ENCODE measurements at places on chromosomes 7 and 10.

GRCh38 chr10:73865459-73866442 is 8.6 kb downstream of the CAMK2G start:
- no peak for DNase-seq

DNA sequence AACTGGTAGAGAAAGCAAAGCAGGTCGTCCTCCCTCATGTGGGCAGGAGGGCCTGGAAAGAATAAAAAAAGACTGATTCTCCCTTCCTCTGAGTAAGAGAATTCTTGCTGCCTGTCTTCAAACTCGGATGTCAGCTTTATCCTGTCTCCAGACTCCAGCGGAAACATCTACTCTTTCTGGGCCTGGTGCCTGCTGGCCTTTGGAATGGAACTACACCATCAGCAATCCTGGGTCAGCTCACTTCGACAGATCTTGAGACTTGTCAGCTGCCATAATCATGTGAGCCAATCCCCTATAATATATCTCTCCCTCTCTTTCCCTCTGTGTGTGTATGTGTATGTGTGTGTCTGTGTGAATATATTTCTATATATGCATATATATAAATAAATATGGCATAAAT is 411.0 kb upstream of the DPP6 start:
- DNase-seq = no peak

GRCh38 chr7:125383324-125383723 is 453.7 kb upstream of the POT1 start:
- no peak for DNase-seq

GRCh38 chr7:117385363-117386109 is 41.8 kb downstream of the ASZ1 start:
- DNase-seq = no peak

DNA sequence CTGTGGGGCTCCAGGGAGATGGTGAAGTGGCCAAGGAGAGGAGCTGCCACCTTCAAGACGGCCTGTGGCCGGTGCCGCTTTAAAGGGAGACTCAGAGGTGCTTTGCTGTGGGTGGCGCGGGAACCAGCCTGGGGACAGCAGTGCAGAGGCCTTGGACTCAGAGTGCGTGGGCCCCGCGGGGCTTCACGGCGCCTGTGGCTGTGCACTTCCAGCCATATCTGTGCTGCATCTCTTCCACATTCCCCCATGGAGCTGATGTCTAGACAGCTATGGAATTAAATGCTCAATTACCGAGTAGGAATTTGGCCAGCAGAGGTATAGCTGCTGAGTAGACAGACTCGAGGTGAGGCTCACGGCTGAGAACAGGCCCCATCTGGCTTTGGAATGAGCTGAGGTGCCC is 41.7 kb downstream of the HTRA1 start:
- DNase-seq = no peak

GRCh38 chr7:21542891-21543527 is at the start of gene DNAH11:
Gene DNAH11 (plus strand): TSS chr7:21543039. CDS start chr7:21543246, 207 bp downstream.
- DNase-seq = peak; percentile 11

DNA sequence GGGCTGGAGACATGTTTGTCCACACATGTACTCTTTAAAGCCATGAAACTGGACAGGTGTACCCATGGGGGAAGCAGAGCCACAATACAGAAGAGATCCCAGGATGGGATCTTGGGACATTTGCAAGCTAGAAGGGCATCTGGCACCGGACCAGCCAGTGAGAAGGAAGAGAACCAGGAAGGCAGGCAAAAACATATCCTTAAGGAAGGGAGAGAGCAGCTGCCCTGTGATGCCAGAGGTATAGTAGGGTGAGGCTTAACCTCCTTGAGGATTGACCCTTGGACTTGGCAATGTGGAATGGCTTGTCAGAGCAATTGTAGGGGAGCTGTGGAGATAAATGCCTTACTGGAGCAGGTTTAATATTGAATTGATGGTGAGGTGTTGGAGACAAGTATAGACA is 17.9 kb upstream of the SUV39H2 start:
- no peak for DNase-seq

DNA sequence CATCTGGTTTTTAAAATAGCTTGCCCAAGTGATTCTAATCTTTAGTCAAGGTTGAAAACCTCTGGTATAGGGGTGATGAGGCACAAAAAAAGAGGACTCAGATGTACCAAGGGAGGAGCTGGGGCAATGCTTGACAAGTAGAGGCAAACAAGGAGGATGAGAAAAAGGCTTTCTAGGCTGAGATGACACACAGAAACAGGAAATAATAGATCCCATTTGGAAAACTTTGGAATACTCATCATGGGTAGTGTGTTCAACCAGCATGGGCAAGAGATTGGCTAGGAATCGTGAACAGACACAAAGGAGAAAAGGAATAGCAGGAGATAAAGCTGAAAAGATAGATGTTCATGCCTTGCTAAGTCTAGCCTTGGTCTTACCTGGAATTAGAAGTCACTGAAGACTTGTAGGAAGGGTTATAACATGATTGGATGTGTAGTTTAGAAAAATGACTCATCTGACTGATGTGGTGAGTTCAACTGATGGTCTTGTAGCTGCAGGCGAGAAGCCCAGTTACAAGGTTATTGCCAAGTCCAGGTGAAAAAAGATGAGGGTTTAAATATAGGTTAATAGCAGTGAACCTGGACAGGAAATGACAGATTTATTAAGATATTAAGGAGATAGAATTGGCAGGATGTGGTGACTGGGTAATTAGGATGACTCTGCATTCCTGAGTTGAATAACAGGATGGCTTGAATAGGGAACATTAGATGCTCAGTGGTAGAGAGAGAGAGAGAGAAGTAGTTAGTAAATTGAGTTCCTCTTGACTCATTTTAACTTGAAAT is 214.0 kb upstream of the LRGUK start:
- no peak for DNase-seq

DNA sequence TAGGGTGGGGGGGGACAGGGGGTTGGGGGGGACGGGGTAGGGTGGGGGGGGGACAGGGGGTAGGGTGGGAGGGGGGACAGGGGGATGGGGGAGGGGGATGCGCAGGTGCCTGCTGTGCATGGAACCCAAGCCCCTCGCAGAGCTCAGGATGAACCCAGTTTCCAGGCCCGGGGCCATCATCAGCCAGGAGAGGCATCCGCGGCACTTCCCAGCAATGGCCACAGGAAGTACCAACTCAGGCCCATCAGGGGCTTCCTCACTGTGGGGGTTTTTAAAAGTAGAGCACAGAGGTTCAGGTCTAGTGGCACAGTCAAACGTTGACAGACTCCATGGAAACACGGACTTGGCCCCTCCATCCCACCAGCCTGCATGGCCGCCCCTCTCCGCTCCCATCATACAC is 172.7 kb downstream of the DIP2C start:
- DNase-seq = no peak

- no peak for DNase-seq
These were observed 78.0 kb downstream of the SAMD9 start for GRCh38 chr7:93039786-93040185.

DNA sequence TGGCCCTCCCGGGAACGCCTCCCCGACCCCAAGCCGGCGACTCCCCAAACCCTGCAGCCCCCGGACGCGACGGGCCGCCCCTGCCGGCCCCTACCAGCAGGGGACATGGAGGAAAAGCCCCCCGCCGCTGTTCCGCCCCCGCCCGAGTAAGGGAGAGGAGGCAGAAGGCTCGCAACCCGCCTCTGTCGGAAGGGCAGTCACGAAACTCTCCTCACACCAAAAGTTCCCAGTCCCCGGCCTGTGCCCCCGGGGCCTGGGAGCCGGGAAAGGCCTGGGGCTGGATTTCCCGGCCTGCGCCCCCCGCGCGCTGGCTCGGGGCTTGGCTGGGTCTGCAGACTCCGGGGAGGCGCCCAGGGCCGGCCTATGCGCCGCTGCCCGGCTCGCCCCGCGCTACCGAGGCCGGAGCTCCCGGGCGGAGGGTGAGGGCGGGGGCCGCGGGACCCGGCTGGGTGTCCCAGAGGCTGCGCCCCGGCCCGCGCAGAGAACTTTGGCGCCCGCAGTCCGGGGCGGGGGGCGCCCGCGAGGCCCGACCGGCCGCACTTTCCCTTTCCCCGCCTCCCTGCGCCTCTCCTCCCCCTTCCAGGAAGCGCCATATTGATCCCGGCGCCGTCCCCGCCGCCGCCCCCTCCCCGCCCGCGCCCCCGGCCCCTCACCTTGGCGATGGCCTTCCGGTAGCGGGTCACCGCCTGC is 728 bp downstream of the PARD3 start:
- DNase-seq = no peak

DNA sequence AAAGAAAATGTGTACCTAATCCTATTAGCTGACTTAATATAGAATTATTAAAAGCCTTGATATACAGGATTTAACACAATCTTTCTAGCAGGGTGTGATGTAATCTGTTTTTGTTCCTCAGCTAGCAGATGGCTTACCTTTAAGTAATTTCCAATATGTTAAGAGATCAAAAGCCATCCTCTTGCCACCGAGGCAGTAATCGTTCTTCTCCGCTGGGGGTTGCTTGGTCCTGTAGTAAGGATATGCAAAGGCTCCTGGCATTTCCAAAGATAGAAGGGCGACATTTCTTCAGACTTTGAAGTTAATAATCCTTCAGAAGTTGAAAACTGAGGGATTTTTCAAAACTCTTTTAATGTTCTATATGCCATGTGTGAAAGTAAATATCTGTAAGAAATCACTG is 156.4 kb downstream of the FZD1 start:
- DNase-seq = no peak

GRCh38 chr10:117550599-117551329 is 8.2 kb downstream of the EMX2 start:
- DNase-seq = no peak

GRCh38 chr10:114679552-114679951 is 21.5 kb upstream of the ABLIM1 start:
- no peak for DNase-seq

DNA sequence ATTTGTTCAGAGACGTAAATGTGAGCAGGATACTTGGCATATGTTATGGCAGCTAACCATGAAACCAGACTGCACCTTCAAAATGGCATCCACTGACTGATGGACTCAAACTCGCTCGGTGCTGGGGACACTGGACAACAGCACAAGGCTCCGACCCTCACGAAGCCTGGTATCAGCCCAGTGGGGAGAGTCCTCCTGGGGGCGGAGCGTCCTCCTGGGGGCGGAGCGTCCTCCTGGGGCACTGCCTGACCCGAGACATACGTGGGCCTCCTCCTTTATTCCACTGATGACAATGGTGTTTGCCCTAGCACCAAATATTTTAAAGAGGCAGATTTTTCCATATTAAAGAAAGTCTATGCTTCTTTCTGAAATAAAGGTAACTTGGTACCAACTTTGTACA is 39.5 kb downstream of the ESYT2 start:
- DNase-seq = no peak

- DNase-seq = no peak
These were observed 26.8 kb upstream of the CALCR start for GRCh38 chr7:93601363-93601762.

DNA sequence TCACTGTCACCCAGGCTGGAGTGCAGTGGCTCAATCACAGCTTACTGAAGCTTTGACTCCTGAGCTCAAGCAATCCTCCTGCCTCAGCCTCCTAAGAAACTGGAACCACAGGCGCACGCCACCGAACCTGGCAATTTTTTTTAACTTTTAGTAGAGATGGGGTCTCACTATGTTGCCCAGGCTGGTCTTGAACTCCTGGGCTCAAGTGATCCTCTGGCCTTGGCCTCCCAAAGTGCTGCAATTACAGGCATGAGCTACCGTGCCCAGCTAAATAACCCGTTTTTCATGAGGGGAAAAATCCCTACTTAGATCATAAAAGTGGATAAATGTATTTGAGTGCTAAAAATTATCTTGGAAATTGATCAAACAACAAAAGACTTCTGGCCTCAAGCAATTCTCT is 200.5 kb upstream of the IMMP2L start:
- DNase-seq = no peak

DNA sequence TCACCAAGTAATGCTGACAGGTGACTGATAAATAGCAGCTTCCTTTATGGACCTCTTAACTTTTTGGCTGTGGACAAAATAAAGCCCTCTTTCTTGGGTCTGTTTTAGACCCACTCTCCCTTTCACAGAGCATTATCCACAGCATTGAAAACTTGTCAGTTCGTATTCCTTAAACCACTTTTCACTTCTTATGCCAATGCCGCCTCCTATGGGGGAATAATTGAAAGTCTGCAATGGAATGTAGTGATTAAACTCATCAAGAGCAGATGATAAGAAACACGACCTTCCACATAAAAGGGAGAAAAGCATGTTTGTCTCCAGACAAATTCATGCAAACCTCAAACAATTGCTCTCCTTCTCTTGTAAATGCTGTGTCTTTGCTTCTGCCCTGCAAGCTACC is 153.4 kb downstream of the SORCS1 start:
- DNase-seq = no peak

DNA sequence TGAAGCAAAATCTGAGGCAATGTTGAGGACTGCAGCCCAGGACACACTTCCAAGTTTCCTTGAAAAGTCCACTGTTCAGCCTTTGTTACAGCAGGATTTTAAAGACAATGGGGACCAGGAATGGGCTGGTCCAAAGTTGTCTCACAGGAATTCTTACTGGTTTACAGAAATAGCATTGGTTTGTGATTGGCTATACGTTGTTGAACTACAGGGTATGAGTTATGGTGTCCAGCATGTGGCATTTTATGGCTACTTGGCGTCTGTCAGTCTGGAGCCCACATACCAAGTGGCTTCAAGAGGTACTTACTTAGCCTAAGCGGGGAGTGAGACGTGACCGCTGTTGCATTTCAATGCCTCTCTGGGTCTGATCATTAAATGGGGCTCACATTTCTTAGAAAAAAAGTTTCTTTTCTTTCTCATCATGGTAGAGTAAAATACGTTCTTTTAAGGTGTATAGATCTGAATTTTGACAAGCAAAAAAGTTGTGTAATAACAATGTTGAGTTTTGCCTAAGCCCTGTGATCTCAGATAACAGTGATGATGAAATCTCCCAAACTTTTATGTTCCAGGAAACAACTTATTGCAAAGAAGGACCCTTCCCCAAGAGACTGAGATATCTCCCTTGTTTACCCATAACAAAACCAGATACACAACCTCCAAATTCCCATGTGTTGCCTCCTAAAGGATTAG is 100.0 kb upstream of the TRIM24 start:
- DNase-seq = no peak

DNA sequence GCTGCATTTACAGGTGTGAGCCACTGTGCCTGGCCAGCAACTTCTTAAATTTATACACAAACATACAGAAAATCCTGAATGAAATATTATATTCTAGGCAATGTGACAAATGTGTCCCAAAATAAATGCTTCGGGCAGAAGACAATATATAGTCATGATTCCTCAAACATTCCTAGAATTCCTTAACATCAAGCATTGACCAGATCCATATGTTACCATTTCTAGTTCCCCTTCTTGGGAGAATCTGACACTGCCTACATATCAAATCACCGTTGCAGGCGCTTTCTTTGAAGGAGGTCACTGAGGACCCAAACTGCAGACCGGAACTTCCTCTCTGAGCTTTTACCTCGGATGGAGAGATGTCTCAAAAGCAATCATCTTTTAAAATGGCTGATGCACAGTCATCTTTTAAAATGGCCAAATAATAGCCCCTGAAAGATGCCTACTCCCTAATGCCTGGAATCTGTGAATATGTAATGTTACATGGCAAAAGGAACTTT is 323.5 kb downstream of the PHF14 start:
- DNase-seq = no peak

- no peak for DNase-seq
These were observed 64.2 kb downstream of the CUL2 start for GRCh38 chr10:35025916-35026315.

DNA sequence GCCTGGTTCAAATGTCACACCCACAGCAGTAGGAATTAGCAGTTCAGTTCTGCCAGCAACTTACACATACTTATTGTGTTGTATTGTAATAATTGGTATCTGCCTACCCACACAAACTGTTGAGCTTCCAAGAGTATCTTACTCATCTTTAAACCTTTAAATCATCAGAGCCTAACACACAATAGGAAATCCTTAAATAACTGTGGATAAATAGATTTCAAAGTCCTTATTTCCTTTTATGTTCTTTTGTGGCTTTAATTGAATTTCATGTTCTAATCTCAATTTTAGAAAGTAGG is 3.9 kb downstream of the CASD1 start:
- DNase-seq = no peak
